ENCODE measurements at places on chromosomes 2 and 18. TPM values are rescaled to one million over a fixed set of nuclear protein-coding genes. Genes with fewer than 3 reads are reported as not detected.

ESPNL gene
- total RNA-seq: not detected

DNA sequence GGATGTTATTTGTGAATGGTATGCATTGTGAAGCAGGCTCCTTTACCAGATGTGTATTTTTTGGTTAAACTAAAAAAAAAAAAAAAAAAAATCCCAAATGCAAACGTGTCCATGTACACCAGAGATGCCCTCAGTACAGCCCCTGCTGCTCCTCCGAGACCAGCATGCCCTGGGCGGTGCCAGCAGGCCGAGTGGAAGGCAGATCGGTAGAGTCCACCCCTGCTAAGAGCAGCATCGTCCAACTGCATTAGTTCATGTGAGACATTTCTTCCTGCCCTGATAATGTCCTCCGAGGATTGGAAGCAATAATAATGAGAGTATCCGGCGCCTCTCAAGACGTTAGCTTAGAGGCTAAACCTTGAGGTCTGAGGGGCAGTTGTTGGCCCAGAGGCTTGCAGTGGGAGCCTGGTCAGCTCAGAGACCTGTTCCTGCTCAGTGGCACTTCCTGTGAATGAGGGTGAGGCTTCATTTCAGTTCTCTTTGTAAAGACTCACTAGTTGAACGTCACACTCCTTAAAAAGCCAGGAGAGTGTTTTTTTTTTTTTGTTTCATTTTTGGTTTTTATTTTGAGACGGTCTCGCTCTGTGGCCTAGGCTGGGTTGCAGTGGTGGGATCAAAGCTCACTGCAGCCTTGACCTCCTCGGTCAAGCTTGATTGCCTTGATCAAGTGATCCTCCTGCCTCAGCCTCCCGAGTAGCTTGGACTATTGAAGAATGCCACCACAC, 5.6 kb downstream of the SLC66A3 start:
- DNase-seq: no peak

DNA sequence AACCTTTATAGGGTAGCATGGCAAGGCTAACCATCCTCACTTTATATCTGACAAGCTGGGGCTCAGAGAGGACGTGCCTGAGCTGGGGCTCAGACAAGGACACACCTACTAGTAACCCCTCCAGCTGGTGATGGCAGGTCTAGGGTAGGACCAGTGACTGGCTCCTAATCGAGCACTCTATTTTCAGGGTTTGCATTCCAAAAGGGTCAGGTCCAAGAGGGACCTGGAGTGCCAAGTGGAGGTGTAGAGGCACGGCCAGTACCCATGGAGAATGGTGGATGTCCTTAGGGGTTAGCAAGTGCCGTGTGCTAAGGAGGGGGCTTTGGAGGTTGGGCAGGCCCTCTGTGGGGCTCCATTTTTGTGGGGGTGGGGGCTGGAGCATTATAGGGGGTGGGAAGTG, 1.2 kb upstream of the DES start:
- DNase-seq: no peak

SP5 gene
- 0.46 TPM for total RNA-seq

UGT1A6 gene
- 0.32 TPM for total RNA-seq

DNA sequence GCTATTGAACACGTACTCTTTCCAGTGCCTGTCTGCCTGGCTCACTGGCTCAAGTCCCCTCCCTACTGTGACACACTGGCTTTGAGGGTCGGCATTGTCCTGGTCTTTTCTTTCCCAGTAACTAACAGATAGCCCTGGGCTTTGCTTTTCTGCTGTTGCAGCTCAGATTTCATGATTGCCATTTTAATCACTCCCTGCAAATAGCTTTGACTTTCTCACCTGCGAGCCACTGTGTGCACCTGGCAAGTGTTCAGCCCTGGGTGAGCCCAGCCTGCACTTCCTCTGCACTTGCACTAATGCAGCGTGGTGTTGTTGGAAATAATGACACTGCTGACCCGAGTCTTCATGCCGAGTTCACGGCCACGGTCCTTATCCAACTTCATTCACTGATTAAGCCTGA, 52.9 kb downstream of the DCDC2C start:
- no peak for DNase-seq

GRCh38 chr18:56306797-56307196, 331.6 kb downstream of the TXNL1 start:
- DNase-seq: no peak

- no peak for DNase-seq
These were observed 20.6 kb upstream of the LOXHD1 start for GRCh38 chr18:46677611-46678010.

ALK gene
- 0.16 TPM for total RNA-seq

DNA sequence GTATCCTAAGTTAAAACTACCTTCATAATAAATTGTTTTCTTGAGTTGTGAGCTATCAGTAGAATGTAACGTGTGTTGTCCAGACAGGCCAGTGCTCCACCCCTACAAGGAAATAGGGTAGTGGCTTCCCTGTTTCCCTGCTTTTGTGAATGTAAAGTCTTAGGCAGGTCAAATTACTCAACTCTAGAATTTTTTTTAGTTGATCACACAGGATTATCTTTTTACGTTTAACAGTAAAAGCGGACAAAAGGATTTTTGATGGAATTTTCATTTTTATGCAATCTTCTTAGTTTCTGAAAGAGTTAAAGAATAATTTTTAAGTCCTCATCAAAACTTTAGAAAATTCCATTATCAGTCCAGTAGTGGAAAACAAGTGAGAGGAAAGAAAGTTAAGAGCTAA, 38.2 kb downstream of the GPD2 start:
- no peak for DNase-seq

CRACDL gene
- total RNA-seq: 4.4 TPM

DNA sequence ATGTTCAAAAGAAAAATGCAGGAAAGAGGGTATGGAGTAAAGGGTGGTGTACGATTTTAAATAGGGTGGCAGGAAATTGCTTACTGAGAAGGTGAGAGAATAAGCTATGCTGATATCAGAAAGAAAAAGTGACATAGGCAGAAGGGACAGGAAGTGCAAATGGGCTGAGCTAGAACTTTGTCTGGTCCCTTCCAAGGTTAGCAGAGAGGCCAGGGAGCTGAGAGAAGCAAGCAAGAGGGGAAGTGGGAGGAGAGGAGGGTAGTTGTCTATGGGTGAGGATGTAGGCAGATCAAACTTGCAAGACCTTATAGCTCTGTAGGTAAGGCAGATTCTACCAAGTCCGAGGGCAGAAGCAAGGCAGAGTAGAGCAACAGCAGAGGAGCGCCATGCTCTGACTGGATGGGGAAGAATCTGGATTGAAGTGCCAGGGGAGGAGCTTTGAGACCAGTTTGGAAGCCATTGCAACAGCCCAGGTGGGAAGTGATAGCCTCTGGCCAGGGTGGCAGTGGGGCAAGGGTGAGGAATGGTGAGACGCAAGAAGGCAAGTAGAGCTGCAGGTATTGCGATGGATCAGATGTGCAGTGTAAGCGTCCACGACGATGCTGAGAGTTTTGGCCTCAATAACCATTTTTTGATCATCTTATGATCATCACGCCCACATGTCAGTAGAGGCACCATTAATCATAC, 134.4 kb upstream of the APCDD1 start:
- DNase-seq: no peak

G6PC2 gene
- total RNA-seq: not detected

EFHD1 gene
- total RNA-seq: 24.3 TPM

DNA sequence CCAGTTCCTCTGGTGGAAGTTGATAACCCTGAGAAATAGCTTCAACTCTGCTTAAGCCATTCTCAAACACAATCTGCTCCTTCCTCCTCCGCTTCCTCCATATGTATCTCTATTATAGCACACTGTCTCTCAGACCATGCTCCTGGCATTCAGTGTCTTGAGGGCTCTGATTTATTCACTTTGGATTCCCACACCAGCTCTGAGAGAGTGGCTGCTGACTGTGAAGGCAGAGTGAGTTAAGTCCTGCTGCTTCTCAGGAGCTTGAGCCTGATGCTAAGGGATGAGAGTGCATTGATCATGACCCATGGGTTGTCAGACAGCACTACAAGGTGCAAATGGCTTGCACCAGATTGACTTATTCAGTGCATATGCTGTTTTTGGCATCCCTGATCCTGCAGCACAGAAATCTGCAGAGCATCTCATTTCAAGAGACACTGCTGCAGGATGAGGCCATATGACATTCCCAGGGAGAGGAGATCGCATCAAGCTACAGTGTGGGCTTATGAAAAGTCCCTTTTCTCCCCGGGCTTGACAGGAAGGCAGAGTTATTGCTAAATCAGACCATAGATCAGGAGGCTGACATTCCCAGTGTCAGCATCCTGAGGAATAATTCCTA, 500.5 kb upstream of the RAB6C start:
- no peak for DNase-seq

GRCh38 chr2:238835726-238836301, 12.1 kb upstream of the TWIST2 start:
- no peak for DNase-seq

DNA sequence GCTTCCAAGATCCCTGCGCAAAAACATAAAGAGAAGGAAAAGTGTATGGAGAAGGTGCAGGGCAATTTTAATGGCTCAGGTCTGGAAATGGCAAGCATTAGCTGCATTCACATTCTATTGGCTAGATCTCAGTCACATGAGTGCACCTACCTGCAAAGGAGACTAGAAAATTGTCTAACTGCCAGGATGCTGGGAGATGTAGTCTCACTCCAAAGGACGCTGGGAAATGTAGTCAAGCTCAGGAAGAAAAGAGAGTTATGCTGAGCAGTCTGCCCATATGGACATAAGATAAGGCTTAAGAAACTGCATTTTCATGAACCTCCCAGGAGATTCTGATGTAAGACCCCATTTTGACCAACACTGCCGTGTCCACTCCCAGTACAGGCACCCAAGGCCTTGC, 9.5 kb upstream of the KLHL29 start:
- no peak for DNase-seq

DNA sequence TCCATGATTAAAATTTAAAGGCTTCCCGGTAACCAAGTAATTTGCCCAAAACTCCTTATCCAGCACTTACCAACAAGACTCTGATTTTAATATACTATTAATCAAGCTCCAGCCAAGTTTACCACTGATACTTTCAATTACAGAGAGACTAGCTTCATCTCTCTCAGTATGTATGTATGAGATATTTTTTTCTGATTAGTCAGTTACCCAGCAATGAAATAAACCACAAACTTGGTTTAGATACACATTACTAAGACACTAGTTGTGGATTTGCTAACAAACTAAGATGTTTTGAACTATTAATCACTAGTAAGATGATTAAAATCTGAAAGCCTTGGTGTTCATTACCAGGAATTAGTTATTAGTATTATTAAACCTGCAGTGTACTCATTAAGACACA, 1272.2 kb upstream of the ACVR2A start:
- no peak for DNase-seq

Measured in Right ventricle myocardium superior (tissue), 1 donor.